Vagina (tissue), 2 donors: ENCODE measurements at places on chromosomes 12 and 14.

GRCh38 chr12:54603173-54603814 lies 14.8 kb upstream of the PPP1R1A start:
- no peak for DNase-seq

- DNase-seq: no peak
These were observed 9.6 kb downstream of the CALM1 start for GRCh38 chr14:90406384-90406798.

DNA sequence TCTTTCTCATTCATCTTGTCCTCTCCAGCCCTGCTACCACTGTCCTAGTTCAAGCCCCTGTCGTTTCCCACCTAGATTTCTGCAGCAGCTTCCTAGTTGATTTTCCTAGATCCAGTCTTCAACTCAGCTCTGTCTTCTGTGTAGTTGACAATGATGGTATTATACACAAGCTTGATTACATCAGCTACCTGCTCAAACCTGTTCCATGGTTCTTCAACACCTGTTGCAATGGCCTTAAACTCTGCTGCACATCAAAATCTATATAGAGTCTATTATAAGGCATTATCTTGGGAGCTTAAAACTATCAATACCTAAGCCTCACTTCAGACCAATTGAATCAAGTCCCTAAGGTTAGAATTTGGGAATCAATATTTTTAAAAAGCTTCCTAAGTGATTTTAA lies 71.7 kb upstream of the PELI2 start:
- DNase-seq: no peak

- DNase-seq: no peak
These were observed 127.2 kb downstream of the SLC15A5 start for GRCh38 chr12:16150276-16150675.

DNA sequence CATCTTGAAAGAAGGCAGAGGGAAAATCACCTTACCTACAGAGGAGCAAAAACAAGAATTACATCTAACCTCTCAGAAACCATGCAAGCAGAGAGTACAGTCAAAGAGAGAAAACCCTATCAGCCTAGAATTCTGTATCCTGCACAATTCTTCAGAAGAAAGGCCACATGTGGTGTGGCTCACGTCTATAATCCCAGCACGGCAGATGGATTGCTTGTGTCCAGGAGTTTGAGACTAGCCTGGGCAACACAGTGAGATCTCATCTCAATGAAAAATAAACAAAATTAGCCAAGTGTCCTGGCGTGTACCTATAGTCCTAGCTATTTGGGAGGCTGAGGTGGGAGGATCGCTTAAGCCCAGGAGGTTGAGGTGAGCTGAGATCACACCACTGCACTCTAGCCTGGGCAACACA lies 48.2 kb downstream of the ATF7 start:
- DNase-seq: no peak

DNA sequence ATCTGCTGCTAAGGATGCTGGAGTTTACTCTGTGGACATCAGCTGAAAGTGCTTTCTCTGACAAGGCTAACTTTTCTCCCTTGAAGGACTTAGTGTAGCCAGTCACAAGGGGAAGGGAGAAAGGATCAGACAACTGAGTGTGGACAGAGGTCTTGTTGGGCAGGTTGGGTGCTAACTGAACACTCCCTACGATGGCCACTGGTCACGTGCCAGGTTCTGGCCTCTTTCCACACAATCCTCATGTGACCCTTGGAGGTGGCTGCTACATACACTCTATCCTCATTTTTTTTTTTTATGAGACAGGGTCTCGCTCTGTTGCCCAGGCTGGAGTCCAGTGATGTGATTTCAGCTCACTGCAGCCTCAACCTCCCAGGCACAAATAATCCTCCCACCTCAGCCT lies 39.7 kb downstream of the FOXN4 start:
- no peak for DNase-seq

GRCh38 chr12:79761341-79761740 lies 70.6 kb upstream of the PAWR start:
- DNase-seq: no peak

GRCh38 chr12:113230315-113231234 lies 9.3 kb downstream of the TPCN1 start:
- no peak for DNase-seq

- no peak for DNase-seq
These were observed 357.3 kb upstream of the MIS18BP1 start for GRCh38 chr14:45610318-45610717.

GRCh38 chr12:54003625-54004024 lies 3.7 kb downstream of the HOXC9 start:
- DNase-seq: no peak

- DNase-seq: no peak
These were observed 159.2 kb downstream of the PAH start for GRCh38 chr12:102757882-102758226.

- no peak for DNase-seq
These were observed 13.4 kb downstream of the ALDH2 start for GRCh38 chr12:111780166-111780565.

GRCh38 chr12:116299064-116299463 lies 21.6 kb upstream of the MED13L start:
- no peak for DNase-seq

DNA sequence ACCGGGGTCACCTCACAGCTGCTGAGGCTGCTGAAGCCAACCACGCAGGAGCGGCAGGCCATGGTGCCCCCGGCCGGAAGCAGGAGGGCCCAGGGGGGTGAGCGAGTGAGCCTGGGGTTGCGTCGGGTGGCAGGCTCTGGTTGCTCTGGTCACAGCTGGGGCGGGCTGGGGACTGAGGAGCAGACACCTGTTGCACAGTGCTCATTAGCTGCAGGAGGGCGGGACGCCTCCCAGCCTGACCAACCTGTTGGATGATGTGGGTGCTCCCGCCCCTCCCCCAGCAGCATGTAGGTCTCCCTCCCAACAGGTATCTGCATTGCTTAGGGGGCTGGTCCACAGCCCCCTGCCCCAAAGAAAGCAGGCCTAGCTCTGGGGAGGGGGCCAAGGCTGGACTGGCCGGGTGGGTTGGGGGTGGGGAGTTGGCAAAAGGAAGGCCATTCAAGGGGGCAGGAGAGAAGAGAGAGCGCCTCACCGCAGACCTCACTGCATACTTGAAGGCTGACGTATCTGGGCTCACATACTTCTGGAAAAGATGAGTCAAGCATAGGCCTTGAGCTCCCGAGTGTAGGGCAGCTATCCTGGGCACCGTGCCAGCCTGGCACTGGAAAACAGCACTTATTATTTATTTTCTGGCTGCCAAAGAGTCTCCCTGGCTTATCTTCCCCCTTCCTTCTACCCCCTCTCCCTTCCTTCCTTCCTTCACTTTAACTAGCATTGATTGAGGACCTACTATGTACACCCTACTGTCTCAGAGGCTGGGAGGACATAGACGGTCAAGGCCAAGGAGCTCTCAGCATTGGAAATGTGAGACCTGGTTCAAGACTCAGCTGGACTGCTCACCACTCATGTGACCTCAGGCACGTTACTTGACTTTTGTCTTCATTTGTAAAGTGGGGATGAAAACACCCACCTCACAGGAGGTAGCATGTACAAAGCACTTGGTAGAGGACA lies at the start of gene KRT80:
Gene KRT80 (minus strand): TSS at position 174 of the 951 bp plus-strand sequence. CDS start 112 bp downstream, at position 62.
- DNase-seq: no peak

DNA sequence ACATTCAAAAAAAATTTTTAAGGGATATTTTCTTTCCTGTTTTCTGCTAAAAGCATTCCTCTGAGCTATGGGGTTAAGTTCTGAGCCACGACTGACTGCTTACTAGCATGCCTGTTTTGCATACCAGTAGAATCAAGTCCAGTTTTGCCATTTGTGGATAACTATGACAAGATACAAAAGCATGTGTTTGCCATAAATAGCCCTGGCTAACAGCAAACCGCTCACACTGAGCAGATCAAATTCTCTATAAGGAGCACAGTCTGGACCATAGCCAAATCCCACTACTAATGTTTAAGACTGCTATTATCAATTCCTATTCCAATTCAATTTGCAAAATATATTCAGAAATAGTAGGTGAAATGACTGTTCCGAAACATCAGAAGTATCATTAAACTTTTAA lies 3.2 kb downstream of the CFL2 start:
- no peak for DNase-seq
